ENCODE measurements at places on chromosomes 4 and X.

DNA sequence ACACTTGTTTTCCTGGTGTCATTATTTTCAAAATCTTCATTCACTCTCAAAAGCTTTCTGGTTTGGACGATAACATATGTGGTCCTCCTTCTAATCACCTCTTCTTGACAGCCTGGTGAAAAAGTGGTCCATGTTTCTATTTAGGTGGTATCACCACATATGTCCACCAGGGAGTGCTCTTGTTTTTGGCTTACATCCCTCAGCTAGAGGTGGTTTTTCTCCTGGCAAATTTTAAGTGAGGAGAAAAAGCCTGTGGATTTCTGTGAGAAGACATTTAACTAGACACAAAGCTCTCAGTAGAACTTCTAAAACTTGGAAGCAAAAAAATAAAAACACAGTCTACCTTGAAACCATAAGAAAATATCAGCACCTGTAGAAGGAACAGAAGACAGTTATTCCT is 58.0 kb upstream of the FRMPD4 start:
- DNase-seq = peak; percentile 19

DNA sequence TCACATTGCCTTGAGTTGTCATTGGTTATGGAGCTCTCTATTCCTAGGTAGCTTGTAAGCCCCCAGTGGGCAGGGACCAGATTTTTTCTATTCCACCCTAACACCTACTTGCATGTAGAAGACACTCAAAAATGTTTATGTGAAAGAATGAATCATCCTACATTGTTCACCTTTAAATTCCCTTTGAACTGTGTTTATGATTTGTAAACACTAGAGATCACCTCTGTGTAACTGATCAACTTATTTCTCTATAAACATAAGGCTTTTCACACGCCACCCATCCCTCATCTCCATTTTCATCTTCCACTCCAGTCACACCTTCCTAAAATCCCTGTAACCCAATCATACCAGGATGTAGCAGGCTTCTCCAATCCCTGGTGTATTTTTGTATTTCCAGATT is 142.6 kb upstream of the LEF1 start:
- no peak for DNase-seq

DNA sequence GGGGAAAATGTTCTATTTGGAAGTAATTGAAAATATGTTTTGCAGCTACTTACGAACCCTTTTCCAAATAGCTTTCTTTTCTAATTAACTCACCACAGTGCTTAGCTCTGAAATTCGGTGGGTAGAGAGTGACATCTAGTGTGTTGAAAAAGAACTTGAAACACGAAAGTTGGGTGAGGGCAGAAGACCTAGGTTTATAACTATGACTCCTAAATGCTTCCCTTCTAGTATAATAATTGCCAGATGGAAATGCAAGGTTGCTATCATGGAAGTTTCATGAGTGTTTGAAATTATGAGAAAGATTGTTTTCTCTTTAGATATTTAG is 77.3 kb upstream of the NOCT start:
- peak; percentile 71 for DNase-seq

GRCh38 chr4:18155067-18156041 is 133.8 kb upstream of the LCORL start:
- no peak for DNase-seq

- DNase-seq = no peak
Observed at GRCh38 chr4:31844350-31844749, 1124.2 kb downstream of the PCDH7 start.

DNA sequence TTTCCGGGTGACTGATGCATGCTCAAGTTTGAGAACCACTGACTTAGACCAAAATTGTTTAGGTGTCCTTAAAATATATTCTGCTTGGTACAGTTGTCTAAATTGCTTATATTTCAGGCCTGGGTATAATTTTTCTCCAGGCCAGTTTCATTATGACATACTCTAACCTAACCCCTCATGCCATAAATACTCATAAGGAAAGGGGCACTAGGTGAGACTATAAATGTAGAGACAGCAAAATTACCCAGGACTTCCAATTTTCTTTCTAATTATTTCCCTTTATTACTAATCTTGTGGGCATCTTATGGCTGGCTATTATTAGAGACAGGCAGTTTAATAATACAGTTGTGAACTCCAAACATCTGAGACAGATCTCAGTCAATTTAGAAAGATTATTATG is 150.2 kb downstream of the RRAGB start:
- no peak for DNase-seq

GRCh38 chrX:150238632-150239382 is 124.3 kb upstream of the MAMLD1 start:
- no peak for DNase-seq

DNA sequence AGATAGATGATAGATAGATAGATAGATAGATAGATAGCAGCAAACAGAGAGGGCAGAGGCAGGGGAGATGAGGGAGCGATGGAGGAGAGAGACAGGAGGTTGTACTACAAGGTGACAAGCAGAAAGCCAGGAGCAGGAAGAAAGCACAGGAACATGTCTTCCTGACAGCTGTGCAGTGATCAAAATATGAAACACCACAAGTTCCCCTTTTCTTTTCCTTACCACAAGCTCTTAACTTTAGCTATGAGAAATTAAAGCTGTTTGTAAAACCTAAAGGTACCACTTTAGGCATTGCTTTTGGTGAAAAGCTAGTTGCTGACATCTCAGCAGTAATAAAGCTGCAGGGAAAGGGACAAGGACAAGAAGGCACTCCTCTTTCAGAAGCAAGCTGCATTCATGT is 9.1 kb upstream of the MAGED4B start:
- DNase-seq = peak; percentile 7

- DNase-seq = no peak
Observed at GRCh38 chr4:1497189-1497801, 91.1 kb upstream of the NKX1-1 start.

- DNase-seq = no peak
Observed at GRCh38 chrX:103210056-103210455, 4.9 kb upstream of the BEX4 start.

- DNase-seq = no peak
Observed at GRCh38 chrX:1351981-1352714, 15.6 kb downstream of the IL3RA start.

GRCh38 chr4:137510557-137511265 is 21.6 kb downstream of the PCDH18 start:
- no peak for DNase-seq

- DNase-seq = no peak
Observed at GRCh38 chrX:111886678-111887077, 10.7 kb downstream of the TRPC5OS start.

Measured in hematopoietic multipotent progenitor cell treated with erythropoietin and hydrocortisone succinate and interleukin-3 and kit ligand, for 6 days (in vitro differentiated cells).